Thymus (tissue), 14 donors: ENCODE measurements at places on chromosomes 11 and 22. TPM values are rescaled to one million over a fixed set of nuclear protein-coding genes. Genes with fewer than 3 reads are reported as not detected.

The TBX1 gene
- total RNA-seq, result 0.05 TPM

DNA sequence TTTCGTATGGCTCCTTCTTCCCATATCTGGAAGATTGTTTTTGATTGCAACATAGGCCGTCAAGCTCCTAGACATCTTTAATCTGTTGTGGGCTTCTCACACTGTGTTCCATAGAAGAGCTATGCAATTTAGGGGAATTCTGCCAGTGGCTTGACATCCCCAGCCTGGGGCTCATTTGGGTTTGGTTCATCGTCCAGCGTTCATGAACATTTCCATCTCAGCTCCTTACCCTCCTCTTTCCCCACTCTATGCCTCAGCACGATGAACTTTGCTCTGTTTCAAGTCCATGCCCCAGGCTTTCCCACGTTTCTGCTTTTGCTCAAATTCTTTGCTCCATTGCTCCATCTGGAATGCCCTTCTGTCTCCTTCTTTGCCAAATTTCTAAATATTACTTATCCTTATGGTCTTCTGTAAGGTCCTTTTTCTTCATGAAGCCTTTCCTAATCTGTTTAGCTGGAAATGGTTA, 26.1 kb upstream of the CLMP start:
- H3K27ac ChIP-seq, result no peak overlapping the region
- H3K36me3 ChIP-seq, result no peaks in the 10 kb centered on the region
- DNase-seq, result no peak
- no peaks in the 10 kb centered on the region for H3K4me1 ChIP-seq
- H3K27me3 ChIP-seq, result no peaks in the 10 kb centered on the region
- no peak overlapping the region for H3K4me3 ChIP-seq

- no peaks in the 10 kb centered on the region for H3K36me3 ChIP-seq
- H3K27me3 ChIP-seq, result no peaks in the 10 kb centered on the region
- H3K4me3 ChIP-seq, result no peak overlapping the region
- H3K4me1 ChIP-seq, result no peaks in the 10 kb centered on the region
- H3K27ac ChIP-seq, result no peak overlapping the region
- DNase-seq, result no peak
Observed at GRCh38 chr22:24703101-24703500, 71.4 kb downstream of the PIWIL3 start.

GRCh38 chr11:24932110-24933000, 435.5 kb downstream of the LUZP2 start:
- H3K4me3 ChIP-seq, result no peak overlapping the region
- no peak overlapping the region for H3K27ac ChIP-seq
- no peaks in the 10 kb centered on the region for H3K27me3 ChIP-seq
- no peaks in the 10 kb centered on the region for H3K36me3 ChIP-seq

The SERHL2 gene
- total RNA-seq, result 2.4 TPM

DNA sequence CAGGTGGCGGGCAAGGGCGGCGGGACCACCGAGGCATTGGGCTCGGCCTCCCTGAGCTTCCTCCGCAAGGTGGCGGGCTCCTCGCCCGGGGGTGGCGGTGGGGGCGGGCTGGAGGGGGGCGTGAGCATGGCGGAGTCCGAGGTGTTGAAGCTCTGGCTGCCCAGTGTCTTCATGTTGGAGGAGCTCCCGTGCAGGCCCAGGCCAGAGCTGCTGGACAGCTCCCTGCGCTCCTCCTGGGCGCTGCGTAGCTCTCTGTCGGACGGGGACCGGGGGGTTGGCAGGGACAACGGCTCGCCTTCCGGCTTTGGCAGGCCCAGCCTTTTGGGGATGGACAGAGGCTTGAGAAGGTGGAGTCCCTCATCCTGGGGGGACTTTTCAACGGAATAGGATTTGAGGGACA, 43.9 kb upstream of the BID start:
- no peak overlapping the region for H3K27ac ChIP-seq
- no peak overlapping the region for H3K4me3 ChIP-seq
- DNase-seq, result no peak
- H3K4me1 ChIP-seq, result no peaks in the 10 kb centered on the region

DNA sequence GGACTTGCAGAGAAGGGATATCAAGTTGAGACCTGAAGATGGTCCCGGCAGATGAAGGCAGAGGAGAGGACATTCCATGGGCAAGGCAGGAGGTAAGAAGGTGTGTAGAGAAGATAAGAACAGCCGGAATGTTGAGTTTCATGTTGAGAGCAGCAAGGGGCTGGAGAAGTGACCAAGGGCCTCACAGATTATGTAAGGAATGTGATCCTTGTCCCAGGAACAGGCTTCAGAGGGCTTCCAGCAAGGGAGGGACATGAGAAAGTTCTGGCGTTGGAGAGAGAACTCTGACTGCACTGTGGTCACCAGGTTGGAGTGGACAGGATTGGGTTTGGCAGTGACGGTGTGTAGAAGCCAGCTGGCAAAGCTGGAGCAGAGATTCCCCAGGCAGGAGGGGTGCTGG, 27.6 kb upstream of the PPFIA1 start:
- no peak overlapping the region for H3K27ac ChIP-seq
- no peaks in the 10 kb centered on the region for H3K36me3 ChIP-seq
- H3K4me1 ChIP-seq, result no peaks in the 10 kb centered on the region
- no peak for DNase-seq
- H3K4me3 ChIP-seq, result no peak overlapping the region
- peaks cover 7% of the 10 kb centered on the region for H3K27me3 ChIP-seq

The CCDC87 gene
- total RNA-seq, result 0.14 TPM

The APOA5 gene
- 0.05 TPM for total RNA-seq

DNA sequence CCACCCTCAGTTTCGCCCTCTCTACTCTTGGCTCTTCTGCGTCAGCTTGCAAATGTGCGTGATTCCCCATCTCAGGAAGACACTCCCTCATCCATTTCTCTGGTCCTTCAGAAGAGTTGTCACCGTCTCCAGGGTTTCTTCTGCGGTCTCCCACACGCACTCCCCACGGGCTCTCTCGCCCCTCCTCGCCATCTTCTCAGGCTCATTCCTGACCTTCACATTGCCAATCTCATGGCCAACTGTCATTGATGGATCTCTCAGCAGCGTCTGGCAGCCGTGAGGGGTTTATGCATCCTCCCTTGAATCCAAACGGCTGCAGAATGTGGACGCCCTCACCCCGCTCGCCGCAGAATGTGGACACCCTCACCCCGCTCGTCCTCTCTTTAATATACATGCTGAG, 10.5 kb downstream of the SYNGR1 start:
- no peaks in the 10 kb centered on the region for H3K36me3 ChIP-seq
- no peak for DNase-seq
- peaks cover 2% of the 10 kb centered on the region for H3K4me1 ChIP-seq
- H3K4me3 ChIP-seq, result no peak overlapping the region
- H3K27ac ChIP-seq, result no peak overlapping the region

DNA sequence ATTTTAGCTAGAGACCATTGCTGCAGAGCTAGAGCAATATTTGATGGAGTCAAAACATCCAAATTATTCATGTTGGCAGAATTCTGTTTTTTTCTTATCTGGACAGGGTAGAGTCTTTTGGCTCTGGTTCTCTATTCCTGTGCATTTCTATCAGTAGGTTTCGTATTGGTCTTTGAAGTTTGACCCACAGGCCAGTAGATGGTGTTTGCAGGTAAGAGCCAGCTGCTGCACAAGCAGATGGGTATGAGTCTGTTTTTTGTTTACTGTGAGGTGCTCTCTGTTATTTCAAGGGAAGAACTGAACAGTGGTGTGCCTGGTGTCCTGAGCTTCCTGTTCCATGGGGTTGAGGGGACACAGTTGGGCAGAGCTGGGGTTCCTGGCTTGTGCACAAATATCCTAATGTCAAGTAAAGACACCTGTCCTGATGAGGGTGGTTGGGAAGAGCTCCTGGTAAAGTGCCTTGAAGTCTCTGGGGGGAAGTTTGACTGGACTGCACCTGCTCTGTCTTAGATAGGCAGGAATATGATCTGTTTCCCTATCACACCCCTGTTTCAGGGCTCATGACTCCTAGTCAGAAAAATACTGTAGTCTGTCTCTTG, 34.0 kb upstream of the SLC22A25 start:
- no peak for DNase-seq
- H3K4me3 ChIP-seq, result no peak overlapping the region
- H3K27me3 ChIP-seq, result peaks cover 2% of the 10 kb centered on the region
- no peak overlapping the region for H3K27ac ChIP-seq
- H3K36me3 ChIP-seq, result no peaks in the 10 kb centered on the region

DNA sequence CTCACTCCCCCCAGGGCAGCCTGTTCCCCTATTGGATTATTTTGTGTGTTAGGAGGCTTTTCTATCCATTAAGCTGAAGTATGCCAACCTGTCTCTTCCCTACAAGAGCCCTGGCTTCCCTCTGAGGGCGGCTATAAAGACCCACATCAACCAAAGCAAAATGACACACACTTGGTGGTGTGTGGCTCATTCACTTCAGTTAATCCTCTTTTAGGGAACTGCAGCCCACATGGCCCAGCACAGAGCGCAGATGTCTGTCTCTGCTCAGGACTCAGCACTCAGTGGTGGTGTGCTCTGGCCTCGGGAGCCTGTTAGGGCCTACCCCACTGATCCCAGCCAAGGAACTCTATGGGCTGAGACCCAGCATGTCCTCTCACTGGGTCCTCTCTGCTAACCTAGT, 32.2 kb upstream of the LRRC10B start:
- no peak overlapping the region for H3K4me3 ChIP-seq
- peaks cover 9% of the 10 kb centered on the region for H3K27me3 ChIP-seq
- H3K36me3 ChIP-seq, result peaks cover 5% of the 10 kb centered on the region
- no peak overlapping the region for H3K27ac ChIP-seq

GRCh38 chr11:76209973-76210930, 4.0 kb upstream of the WNT11 start:
- H3K27ac ChIP-seq, result no peak overlapping the region
- DNase-seq, result no peak
- no peaks in the 10 kb centered on the region for H3K36me3 ChIP-seq
- H3K27me3 ChIP-seq, result peaks cover 83% of the 10 kb centered on the region
- peaks cover 19% of the 10 kb centered on the region for H3K4me1 ChIP-seq

DNA sequence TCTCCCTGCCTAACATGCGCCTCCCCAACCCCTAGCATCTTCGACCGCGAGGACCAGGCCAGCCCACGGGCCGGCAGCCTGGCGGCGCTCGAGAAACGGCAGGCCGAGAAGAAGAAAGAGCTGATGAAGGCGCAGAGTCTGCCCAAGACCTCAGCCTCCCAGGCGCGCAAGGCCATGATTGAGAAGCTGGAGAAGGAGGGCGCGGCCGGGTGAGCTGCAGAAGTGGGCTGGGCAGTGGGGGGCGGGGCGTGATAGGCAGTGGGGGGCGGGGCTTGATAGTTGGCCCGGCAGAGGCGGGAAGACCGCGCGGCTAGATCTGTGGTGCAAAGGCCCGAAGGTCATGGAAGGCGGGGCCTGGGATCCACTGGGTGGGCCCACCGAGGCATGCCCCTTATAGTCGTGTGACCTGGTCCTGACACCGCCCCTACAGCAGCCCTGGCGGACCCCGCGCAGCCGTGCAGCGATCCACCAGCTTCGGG, 8.7 kb downstream of the SELENOM start:
- no peaks in the 10 kb centered on the region for H3K4me1 ChIP-seq
- no peak overlapping the region for H3K4me3 ChIP-seq
- no peak for DNase-seq
- no peaks in the 10 kb centered on the region for H3K27me3 ChIP-seq
- H3K27ac ChIP-seq, result no peak overlapping the region

The NUDT8 gene
- 5.8 TPM for total RNA-seq

GRCh38 chr22:47386812-47387510, 624.5 kb downstream of the TBC1D22A start:
- no peak overlapping the region for H3K27ac ChIP-seq
- H3K27me3 ChIP-seq, result no peaks in the 10 kb centered on the region
- H3K4me1 ChIP-seq, result no peaks in the 10 kb centered on the region

GRCh38 chr11:3985631-3986030, 109.0 kb upstream of the RRM1 start:
- H3K27ac ChIP-seq, result no peak overlapping the region
- H3K4me1 ChIP-seq, result peaks cover 30% of the 10 kb centered on the region
- H3K4me3 ChIP-seq, result no peak overlapping the region
- H3K36me3 ChIP-seq, result peaks cover 8% of the 10 kb centered on the region
- no peaks in the 10 kb centered on the region for H3K27me3 ChIP-seq

- H3K4me1 ChIP-seq, result no peaks in the 10 kb centered on the region
- H3K27me3 ChIP-seq, result peaks cover 2% of the 10 kb centered on the region
- DNase-seq, result no peak
- H3K4me3 ChIP-seq, result no peak overlapping the region
- no peak overlapping the region for H3K27ac ChIP-seq
Observed at GRCh38 chr22:49066619-49067018, 761.1 kb downstream of the BRD1 start.

DNA sequence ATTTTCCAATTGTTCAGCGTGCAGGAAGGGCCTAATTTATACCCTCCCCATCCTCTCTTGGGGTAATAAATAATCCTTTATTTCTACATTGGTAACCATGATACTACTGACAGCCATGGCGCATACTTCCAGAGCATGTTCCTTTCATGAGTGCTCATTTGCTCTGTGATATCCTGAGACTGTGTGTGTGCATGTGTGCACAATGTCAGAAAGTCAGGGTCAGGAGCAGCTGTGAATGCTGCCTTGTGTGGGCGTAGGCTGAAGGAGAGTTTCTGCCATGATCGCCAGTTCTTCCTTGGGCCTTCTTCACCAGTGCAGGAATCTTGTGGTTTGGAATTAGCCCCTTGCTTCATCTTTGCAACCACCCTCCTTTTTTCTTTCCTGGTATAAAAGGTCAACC, 10.2 kb downstream of the TUBA8 start:
- H3K4me1 ChIP-seq, result peaks cover 7% of the 10 kb centered on the region
- no peaks in the 10 kb centered on the region for H3K36me3 ChIP-seq
- no peak overlapping the region for H3K4me3 ChIP-seq

DNA sequence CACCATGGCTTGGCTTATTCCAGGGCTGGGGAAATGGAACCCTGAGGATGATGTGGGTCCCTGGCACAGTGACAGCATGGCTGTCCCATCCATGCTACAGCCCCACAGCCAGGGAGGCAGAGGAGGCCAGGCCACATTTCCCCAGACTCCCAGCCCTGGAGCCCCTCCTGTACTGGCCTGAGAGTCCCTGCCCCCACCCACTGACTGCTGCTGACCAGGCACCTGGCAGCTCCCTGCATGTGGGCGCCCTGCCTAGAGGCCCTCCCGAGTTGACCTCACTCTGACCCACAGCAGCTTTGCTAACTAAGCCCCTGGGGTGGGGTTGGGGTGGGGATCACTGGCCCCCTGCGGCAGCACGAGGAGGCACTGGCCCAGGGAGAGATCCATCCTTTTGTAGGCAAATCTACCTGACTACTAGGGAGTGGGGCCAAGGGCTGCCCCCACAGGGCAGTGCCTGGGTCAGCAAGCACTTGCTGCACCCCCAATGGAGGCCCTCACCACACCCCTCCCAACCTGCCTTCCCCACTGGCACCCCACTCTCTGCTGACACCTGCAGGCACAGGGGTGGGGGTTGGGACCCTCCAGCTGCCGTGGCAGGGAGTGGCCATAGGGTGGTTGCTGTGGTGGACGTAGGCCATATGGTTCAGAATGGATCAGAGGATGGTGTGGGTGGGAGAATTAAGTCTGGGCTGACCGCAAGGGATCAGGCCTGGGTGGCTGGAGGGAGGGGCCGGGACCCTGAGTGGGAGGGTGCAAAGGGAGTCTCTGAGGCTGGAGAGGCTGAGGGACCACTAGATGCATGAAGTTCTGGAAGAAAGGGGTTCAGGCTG, 17.4 kb downstream of the ARVCF start:
- H3K36me3 ChIP-seq, result no peaks in the 10 kb centered on the region
- H3K27ac ChIP-seq, result no peak overlapping the region
- H3K4me1 ChIP-seq, result no peaks in the 10 kb centered on the region
- H3K4me3 ChIP-seq, result no peak overlapping the region
- peaks cover 2% of the 10 kb centered on the region for H3K27me3 ChIP-seq

The OR51E2 gene
- under 0.01 TPM for total RNA-seq

- H3K27me3 ChIP-seq, result peaks cover 11% of the 10 kb centered on the region
- no peak overlapping the region for H3K27ac ChIP-seq
- no peak overlapping the region for H3K4me3 ChIP-seq
- no peak for DNase-seq
Observed at GRCh38 chr22:20636075-20636812, 128.8 kb downstream of the MED15 start.

GRCh38 chr22:29887358-29887757, 4.4 kb downstream of the MTMR3 start:
- H3K36me3 ChIP-seq, result no peaks in the 10 kb centered on the region
- DNase-seq, result no peak
- no peak overlapping the region for H3K27ac ChIP-seq
